Activated gamma-delta T cell treated with Interleukin-2 at 50 U/mL for 16 hours (primary cell): ENCODE measurements at places on chromosomes 11 and 22.

DNA sequence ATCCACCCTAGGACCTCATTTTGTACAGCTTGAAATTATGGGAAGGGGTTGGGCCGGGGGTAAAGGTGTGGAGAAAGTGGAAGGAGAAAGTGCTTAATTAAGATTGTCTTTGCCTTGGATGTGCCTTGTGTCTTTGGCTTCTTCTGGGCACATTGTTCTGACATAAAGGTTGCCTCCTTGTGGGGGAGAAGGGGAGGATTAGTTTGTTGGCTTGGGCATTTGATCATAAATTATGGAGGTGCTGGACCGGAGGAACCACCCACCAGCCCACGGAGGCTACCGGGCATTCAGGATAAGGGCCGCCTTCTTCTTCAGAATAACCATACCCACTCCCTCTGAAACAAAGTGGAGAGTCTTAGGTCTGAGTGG lies 1.3 kb downstream of the PAFAH1B2 start:
- no peak for DNase-seq

- DNase-seq = no peak
These were observed 37.9 kb upstream of the NRIP3 start for GRCh38 chr11:9041747-9042146.

DNA sequence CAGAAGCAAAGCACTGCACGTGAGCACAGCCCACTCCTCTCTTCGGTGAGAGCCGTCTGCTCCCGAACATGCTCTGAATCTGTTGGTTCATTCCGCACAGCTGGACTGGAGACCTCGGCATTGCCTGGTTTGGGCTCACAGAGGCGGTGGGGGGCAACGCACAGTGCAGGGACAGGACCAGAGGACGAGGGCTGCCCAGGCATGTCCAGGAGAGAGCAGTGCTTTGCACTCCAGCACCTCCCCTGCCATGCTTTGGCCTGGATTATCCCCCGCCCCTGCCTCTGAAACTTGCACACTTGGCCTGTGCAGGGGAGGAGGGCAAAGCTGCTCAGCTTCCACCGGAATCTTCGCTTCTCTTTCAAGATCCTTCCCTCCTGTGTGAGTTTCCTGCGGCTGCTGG lies 536.5 kb downstream of the BRD1 start:
- DNase-seq = no peak

DNA sequence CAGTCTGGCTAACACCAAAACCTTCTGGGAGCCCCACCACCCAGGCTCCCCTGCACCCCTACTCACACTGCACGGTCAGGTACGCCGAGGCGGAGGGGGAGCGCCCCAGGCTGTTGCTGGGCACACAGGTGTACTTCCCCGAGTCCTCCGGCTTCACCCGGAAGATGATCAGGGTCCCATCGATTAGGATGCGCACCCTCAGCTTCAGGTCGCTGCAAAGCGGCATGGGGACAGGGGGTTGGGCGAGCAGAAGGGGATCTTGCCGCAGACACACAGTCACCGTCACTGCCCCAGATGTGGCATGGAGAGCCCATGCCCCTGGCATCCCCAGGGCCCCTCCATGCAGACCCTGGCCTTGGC lies 21.2 kb downstream of the IGSF9B start:
- DNase-seq = no peak

- DNase-seq = no peak
These were observed 4.2 kb upstream of the ME3 start for GRCh38 chr11:86676533-86677154.

- no peak for DNase-seq
These were observed 5.7 kb upstream of the SIDT2 start for GRCh38 chr11:117172724-117173421.

DNA sequence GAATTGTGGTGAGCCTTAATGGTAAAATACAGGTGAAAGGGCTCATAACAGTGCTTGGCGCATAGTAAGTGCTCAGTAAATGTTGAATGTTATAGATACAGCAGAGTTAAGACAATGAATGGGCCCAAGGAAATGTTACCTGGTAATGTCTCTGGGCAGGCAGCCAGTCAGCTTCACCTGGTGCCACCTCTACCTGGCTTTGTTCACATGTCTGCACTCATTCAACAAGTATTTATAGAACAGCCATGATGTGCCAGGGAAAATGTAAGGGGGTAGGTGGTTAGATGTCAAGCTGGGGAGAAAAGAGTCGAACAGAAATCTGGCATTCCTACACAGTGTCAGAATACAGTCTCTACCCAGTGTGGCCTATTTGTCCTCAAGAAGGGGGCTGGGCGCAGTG lies 238.8 kb upstream of the SYN3 start:
- no peak for DNase-seq

GRCh38 chr11:47414685-47415070 lies 6.3 kb downstream of the SLC39A13 start:
- DNase-seq = no peak

GRCh38 chr11:69238573-69239351 lies 55.2 kb upstream of the MYEOV start:
- no peak for DNase-seq

DNA sequence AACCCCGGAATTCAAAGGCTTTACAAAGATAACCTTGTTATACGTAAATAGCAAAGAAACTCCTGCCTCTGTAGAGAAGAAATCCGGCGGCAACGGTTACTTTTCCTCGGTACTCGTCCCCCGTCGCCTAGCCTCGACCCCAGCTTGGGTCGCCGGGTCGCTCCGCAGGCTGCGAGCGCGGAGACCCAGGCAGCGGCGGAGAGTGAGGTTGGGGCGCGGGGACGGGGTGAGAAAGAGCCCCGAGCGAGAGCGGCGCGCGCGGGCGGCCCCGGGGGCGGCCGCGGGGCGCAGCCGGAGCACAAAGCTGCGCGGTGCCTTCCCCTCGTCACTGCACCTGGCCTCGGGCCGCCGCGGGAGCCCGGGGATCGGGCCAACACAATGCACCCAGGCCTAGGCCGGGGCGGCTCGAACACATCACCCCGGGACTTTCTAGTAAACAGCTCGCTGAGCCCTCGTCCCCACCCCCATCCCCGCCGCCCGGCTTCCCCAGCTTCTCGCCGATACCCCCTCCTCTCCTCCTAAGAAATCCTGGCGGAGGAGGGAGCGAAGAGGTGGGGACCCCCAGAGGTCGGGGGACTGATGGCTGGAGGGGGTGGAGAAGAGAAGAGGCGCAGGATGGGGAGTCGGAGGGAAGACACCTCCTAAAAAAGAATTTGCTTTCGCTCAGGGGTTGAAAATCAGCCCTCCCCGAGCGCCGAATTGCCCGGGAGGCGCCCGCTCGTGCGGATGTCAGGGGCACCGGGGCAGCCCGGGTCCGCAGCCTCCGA lies 845 bp downstream of the MPPED2 start:
- DNase-seq = no peak

DNA sequence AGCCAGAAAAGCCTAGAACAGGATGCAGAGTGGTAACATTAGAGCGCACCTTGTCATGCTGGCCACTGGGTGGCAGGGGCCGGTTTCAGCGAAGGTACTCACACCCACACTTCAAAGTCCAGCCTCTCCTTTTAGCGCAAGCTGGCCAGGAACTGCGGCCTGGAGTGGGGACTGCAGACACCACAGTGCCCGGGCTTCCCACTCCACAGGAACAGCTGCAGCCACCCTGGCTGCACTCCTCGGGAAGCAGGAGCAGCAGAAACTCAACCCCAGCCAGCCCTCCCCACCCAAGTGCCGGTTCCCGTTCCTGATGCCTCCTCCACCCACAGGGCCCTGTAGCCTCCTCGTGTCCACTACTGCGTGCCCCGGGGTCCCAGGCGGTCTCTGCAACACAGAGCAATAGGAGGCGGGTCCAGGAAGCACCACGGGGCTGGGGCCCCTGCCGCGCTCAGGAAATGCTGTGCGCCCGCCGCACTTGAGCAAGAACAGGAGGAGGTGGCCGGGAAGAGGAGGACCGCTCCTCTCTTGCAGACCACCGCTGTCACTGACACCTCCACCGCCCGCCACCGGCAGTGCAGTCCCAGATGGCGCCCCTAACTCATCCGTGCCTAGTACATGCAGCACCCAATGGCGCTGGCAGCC lies 2.2 kb downstream of the RFPL2 start:
- no peak for DNase-seq

GRCh38 chr11:117933475-117933874 lies 4.3 kb upstream of the TMPRSS13 start:
- no peak for DNase-seq

DNA sequence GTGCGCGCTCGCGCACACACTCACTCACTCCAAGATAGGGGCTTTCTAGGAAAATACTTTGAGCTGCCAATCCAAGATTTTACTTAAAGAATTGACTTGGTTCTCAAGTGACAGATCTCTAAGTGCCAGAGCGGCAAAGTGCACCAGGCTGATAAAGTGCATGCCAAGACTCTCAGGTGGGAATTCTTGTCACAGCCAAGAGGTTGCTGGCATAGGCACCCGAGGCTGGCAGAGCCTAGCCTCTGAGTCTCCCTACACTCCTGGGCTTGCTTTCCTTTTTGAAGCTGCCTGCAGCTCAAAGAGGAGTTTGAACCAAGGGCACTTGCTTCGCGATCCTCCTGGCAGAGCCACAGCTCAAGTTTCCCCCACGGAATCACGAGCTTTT lies 2.5 kb upstream of the ADM start:
- DNase-seq = no peak

GRCh38 chr11:57763568-57763967 lies 2.0 kb downstream of the CTNND1 start:
- no peak for DNase-seq

DNA sequence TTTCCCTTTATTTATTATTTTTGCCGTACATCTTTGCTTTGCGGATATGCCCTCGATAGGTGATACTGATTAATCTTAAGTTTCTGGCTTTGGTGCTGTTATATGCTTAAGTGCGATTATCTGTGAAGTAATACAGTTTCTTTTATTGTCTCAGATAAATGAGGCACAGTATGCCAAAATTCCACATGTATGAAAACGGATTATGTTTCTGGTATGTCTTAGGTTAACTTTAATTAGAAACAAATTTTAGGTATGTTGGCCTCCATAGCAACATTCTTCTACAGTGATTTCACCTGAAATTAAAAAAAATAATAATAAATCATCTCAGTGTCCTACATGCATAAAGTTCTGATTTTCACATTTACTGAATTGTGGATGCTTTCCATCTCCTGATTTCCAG lies 119.2 kb downstream of the ARHGAP42 start:
- no peak for DNase-seq

DNA sequence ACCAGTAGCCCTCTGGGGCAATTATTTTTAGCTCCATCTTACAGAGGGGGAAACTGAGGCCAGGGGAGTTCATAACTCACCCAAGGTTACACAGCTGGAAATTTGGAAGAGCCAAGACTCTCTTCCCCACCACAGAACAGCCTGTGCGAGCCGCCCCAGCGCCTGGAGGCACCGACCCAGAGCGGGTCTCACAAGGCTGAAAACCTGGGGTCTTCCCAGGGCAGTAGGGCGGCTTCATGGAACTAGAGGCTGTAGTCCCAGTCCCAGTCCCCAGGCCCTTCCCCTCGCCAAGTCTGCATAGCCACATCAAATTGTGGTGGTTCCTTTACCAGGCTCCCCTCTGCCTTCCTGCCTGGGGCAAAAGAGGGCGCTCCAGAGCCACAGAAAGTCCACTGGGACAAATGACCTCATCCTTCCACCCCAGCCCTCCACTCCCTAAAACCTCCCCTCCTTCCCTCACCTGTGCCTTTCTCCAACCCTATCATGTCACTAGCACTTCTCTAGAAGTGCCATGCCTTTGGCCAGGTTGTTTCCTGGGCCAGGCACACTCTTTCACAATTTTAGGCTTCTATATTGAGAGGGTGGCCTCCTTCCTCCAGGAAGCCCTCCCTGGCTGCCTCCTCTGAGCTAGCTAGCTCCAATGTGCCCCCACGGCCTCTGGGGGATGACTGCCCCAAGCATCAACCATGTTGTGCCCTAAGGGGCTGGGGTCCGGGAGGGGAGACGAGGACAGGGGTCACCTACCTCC lies 15.2 kb upstream of the CDC42EP1 start:
- DNase-seq = peak; percentile 44

GRCh38 chr11:97574976-97575665 lies 1185.3 kb downstream of the JRKL start:
- DNase-seq = no peak

DNA sequence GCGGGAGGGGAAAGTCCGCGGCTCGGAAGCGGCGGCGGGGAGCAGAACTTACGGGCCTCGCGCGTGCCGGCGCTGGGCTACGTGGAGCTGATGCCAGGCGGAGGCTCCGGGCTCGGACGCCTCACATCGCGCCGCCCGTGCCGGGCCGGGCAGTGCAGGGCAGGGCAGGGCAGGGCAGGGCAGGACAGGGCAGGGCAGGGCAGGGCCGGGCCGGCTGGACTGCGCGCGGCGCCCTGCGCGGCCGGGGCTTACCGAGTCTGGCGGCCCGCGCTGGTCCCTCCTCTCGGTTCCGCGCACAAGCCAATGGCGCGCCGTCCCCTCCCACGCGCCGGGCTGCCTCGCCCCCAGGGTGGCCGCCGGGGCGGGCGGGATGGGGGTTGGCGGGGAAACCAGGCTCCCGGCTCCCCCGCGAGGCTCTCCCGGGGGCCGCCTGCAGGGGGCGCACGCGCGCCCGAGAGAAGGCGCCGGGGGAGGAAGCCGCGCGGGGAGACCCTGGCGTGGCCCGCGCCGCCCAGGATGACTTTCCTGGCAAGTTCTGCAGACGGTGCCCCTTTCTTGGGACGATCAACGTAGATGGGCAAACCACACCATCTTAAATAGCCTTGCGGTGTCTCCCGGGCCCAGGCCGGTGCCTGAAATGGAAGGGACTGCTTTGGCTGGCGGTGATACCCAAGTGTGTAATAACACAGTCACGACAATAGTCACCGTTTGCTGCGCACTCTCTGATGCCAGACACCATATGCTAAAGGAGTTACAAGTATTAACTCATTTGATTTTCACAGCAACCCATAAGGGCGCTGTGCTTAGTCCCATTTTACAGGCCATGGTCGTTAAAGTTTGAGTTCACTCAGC lies at the start of gene TP53I11:
Gene TP53I11 (minus strand): TSS at position 259 of the 852 bp plus-strand sequence. CDS start 12,548 bp downstream, outside the sequence.
- DNase-seq = peak; percentile 49

DNA sequence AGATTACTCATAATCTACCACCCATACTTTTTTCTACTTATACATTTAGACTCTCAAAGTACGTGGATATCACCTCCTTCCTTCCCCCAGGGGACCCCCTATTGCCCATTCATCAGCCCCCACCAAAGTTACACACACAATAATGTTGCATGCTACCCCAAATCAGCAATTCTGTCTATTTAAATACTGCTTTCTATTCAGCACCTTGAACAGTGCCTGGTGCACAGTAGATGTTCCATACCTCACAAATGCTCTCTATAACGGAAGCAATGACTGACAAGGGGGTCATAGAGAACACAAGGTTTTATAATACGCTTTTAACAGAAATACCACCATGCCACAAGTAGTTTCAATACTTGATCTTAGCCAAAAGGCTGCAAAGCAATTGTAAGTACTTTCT lies 370.7 kb downstream of the MIAT start:
- no peak for DNase-seq
